CD4-positive, alpha-beta T cell treated with Interferon alpha-2 for 1 hour (primary cell): ENCODE measurements at places on chromosomes 1 and 21.

GRCh38 chr21:30415993-30416392 is 9.7 kb downstream of the KRTAP13-3 start:
- no peak for DNase-seq

- no peak for DNase-seq
Observed at GRCh38 chr1:221878134-221878533, 136.2 kb upstream of the DUSP10 start.

DNA sequence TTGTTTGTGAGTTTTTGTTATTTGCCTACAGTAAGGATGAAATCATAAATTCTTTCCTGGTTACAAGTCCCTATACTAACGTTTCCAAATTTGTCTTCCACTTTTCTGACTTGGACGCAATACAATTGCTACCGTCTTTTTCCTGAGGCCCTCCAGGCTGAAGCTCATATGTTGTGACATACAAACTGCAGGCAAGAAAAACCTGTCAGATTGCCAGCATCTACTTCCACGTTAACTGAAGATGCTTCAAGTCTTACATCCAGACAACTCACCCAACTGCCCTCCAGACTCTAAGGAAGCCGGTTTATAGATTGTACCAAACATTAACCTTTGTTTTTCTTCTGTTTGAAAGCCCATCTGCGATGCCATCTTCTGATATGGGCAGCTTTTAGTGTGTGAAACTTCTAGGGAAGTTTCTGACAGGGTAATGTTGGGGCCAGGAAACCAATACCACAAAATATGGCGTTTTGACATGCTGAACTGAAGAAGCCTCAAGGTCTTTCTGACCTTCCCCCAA is 21.4 kb upstream of the RNF11 start:
- peak; percentile 26 for DNase-seq

DNA sequence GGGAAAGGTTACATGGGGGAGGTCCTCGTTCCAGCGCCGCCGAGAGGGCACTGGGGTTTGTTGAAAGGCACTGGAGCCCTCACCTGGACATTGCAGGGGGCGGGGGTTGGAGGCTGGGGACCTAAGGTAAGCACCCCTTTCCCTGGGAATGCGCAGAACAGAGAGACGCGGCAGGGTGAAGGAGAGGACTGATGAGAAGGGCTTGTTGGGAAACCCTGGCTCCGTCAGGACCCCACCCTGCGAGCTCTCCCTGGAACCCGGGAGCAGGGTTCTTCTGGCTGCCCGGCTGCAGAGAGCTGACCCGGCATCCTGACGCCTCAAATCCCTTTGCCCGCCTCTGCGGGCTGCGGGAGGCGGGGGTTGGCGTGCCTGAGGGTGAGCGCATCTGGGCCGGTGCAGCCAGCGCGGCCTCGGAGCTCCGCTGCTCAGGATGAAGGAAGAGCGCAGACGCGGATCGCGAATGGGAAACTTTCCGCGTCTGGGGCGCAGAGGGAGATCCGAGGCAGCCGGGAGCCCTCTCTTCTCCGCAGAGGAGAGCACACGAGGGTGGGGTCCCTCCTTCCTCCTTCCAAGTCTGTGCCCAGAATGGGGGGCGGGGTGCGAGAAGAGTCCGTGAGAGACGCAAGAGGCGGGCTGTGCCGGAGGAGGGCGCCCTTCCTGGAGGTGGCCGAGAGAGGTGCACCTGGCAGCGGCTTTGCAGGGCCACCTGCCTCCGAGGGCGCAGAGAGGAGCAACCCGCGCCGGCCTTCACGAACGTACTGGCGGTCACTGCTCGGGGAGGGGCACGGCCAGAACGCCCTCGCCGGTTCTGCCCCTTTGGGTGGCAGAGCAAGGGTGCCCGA is 2.4 kb downstream of the IGSF21 start:
- no peak for DNase-seq

DNA sequence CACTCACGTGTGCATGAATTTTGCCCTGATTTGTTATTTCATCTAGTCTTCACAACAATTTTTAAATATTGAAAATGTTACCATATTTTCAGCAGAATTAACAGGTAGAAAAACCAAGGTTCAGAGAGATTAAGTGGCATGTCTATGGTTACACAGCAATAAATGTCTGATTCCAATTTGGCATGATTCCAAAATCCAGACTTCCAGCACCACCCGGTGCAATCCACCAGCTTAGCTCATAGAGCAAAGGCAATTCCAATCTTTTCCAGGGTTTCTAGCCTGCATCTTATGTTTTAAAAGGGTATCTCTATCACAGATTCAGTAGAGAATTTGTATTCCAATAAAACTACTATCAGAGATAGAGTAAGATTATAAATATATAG is 161.8 kb downstream of the TPR start:
- no peak for DNase-seq

DNA sequence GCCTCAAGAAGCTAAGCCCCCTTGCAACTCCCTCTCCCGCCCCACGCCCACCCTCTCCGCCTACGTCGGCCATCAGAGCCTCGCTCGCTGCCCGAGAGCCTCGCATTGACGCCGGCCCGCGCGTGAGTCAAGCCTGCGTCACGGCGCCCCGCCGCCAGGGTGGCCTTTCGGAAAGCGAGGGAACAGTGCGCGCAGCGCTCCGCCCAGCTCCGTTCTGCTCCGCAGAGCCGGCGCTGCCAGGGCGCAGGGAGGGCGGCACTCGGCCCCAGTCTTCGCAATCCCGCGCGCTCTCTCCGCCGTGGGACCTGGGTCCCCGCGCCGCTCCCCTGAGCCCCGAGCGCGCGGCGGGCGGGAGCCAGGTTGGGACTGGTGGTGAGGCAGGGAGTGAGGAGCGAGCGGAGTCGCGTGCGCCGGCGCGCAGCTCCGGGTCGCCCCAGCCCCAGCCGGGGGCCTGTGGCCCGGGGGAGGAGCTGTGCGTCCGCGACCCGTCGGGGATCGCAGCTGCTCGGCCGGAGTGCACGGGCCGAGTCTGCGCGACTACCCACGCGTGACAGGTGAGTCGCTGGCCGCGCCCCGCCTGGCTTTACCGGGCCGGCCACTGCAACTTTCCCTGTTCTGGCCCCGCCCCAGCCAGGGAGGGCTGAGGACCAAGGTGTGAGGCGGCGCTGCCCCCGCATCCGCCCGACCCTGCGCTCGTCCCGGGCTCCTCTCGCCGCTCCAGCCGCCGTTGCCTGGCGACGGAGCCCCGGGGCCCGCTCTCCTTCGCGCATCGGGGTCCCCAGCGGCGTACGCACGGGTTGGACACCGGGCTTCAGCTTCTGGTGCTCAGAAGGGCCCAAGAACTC is at the start of gene SLC6A17:
Gene SLC6A17, plus strand, starts transcription at position 165 of the 845 bp plus-strand sequence. CDS start 16,436 bp downstream, outside the sequence.
- no peak for DNase-seq

- DNase-seq: no peak
Observed at GRCh38 chr1:217969428-217969827, 315.7 kb upstream of the RRP15 start.

GRCh38 chr1:43300378-43301094 is at the start of gene TIE1:
TSS of gene TIE1 (plus strand) at chr1:43300982. CDS start at chr1:43301072, 90 bp downstream.
- DNase-seq: no peak

DNA sequence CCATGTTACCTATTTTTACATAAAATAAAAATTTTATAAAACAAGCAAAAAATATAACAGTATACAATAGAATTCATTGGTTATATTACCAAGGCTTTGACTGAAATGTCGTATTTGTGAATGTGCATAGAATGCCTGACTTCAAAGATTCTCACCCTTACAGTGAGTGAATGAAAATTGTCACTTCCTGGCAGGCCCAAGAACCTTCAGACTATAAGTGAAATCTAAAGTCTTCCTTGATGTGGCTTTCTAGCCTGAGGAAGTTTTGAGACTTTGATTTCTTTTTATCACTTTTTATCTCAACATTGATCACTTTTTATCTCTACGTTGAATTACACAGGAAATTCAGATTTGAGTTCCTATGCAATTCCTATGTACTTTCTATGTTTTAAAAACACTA is 104.7 kb upstream of the KIAA0040 start:
- DNase-seq: no peak

DNA sequence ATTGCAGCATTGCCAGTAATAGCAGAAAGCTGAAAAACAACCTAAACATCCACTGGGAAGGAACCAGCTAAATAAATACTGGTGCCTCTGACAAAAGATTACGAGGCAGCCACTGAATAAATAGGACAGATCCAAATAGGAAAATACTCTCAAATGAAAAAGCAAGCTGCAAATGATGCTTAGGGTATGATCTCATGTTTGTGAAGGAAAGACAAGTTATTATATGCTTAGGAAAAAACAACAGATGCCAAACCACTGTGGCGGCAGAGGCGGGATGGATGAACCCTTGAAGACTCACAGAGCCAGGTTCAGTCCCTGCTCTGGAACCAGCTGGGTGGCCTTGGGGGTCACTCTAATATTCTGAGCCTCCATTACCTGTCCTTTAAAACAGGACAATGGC is 41.6 kb downstream of the MATN1 start:
- DNase-seq: no peak
